ENCODE measurements at places on chromosomes 2 and 18.

DNA sequence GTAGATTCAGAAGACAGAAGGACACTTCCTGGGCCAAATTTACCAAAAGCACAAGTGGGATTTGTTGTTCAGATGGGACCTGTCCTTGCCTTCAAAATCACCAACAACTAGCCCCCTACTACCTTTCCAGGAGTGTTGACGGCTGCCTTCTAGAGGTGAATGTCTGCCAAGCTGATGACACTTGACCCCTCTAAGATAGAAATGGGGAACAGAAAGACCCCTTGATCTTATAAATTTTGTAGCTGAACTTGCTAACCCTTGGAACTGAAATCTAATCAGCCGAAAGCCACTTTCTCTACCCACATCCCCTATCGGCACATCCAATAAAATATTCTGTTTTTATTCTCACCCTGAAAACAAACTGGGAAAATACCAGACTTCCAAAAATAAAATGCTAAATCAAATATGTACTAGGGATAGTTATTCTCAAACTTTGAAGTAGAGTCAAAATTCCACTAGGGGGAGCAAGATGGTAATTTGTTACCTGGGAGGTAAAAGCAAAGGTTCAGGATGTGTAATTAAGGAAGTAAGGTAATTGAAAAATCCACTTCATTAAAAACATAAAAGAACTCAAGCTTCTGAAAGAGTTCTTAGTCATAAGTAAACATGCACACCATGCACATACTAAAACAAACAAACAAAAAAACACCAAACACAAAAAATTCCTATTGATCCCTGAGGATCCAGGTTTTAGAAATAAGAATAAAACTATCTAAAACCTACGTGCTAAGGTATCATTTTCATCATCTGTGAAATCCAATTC lies 119.2 kb downstream of the ANKRD44 start:
- DNase-seq = peak; percentile 54

DNA sequence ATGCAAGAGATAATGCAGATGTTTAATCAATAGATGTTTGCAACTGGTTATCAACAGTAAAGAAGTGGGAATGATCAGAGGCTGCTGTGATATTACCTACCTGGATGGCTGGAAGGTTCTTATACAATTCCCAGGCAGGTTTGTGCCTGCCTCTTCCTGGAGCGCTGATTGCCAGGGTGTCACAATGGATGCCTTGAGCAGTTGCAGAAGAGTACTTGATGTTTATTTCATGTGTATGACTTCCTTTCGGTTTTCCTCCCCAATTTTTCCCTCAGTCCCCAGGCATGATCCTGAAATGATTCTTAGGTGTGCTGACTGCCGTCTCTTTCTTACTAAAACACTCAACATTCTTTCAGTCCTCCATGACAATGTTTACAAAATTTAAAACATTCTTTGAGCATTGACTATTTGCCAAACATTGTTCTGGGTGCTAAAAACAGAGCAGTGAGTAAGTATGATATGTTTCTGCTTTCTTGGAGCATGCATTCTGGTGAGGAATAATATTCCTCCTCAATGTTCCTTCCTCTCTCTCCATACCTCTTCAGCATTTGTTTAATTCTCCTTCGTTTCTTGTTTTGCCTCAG lies 416.6 kb upstream of the TRIB2 start:
- DNase-seq = peak; percentile 19

- DNase-seq = no peak
Measured at GRCh38 chr2:156005531-156005930, 327.0 kb downstream of the NR4A2 start.

DNA sequence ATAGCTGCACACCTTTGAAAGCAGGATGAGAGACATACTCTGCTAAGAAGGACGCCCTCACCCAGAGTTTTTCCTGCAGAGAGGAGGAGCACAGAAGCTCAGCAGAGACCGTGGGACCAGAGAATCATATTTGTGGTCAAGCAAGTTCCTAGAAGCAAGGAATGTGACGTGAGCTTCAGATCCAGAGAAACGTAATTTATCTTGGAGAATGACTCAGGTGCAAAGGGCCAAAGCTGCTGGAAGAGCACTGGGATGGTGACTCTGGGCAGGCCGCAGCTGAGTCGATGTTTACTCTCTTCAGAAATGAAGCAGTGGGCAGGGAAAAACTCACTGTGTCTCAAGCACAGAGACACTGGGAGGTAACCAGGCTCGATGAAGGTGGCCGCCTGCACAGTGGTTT lies 50.1 kb upstream of the IGFBP2 start:
- DNase-seq = peak; percentile 17

DNA sequence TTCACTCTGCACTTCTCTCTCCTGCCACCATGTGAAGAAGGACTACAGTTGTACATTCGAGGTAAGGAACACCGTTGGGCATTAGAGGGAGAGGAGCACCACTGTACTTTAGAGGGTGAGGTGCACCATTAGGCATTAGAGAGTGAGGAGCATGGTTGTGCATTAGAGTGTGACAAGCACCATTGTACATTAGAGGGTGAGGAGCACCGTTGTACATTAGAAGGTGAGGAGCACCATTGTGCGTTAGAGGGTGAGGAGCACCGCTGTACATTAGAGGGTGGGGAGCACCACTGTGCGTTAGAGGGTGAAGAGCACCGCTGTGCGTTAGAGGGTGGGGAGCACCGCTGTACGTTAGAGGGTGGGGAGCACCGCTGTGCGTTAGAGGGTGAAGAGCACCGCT lies 20.8 kb upstream of the AGXT start:
- no peak for DNase-seq

GRCh38 chr2:221741496-221742211 lies 169.6 kb upstream of the EPHA4 start:
- no peak for DNase-seq

DNA sequence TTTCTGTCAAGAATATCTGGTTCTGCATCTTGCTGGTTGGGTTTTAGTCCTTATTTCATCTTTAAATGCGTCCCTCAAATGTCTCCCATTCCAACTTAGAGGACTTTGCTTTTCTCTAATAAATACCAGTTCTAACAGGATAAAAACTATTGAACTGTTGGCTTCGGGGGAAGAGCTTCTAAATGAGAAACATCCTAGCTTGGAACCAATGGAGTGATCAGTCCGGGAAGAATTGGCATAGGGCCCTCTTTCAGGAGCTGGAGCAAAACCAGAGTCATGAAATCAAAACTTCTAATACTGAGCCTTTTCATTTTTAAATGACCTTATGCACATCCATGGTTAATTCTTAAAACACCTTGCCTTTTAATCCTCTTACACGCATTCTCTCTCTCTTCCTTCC lies 401.6 kb upstream of the SMIM21 start:
- no peak for DNase-seq

GRCh38 chr2:238063414-238064189 lies 2.8 kb downstream of the SCLY start:
- no peak for DNase-seq

- DNase-seq = no peak
Measured at GRCh38 chr2:26074676-26075075, 40.8 kb downstream of the RAB10 start.

DNA sequence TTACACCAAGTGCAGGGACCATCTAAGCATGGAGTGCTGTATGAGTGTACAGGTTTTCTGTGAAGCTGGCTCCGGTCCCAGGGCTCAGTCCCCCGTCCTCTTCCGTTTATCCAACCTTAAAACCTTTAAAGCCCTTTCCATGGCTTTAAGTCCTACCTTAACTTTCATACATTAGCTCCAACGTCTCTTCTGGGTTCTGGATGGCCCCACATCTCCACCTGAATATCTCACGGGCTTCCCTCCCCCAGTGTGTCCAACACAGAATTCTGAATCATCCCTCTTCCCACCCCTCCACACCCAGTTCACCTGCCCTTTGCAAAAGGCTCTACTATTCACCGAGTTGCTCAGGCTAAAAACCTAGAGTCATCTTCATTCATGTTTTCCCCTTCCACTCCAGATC lies 12.8 kb downstream of the ARHGAP25 start:
- no peak for DNase-seq

DNA sequence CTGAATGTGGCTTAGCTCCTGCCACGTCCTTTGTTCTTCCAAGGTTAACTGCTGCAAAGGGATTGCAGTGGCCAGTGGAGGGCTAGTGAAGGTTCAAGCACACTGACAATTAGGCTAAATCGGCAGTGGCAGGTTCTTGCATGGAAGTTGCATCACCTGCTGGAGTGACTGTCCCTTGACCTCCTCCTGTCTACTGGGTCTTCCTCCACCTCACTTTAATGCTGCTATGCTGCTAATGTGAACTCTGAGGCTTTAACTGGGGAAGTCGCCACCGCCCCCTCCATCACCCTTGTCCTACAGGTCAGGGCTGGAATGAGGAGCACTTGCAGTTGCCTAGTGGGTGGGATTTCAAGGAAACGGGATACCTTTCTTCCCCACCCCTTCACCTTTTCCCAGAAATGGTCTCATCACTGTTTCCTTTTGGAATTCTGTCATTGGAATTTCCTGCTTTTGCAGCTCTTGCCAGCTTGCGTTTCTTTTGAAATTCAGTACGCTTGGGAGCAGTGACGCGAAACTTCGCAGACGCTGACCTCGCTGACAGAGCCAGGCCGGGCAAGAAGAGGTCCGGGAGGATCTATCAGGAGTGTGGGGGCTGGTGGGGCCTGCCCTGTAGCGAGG lies 150.3 kb downstream of the SH3RF3 start:
- DNase-seq = no peak

- DNase-seq = peak; percentile 100
Measured at GRCh38 chr2:106193977-106194778, at the start of gene UXS1. Gene UXS1 (minus strand): TSS chr2:106194301. CDS start chr2:106194241, 60 bp downstream.

DNA sequence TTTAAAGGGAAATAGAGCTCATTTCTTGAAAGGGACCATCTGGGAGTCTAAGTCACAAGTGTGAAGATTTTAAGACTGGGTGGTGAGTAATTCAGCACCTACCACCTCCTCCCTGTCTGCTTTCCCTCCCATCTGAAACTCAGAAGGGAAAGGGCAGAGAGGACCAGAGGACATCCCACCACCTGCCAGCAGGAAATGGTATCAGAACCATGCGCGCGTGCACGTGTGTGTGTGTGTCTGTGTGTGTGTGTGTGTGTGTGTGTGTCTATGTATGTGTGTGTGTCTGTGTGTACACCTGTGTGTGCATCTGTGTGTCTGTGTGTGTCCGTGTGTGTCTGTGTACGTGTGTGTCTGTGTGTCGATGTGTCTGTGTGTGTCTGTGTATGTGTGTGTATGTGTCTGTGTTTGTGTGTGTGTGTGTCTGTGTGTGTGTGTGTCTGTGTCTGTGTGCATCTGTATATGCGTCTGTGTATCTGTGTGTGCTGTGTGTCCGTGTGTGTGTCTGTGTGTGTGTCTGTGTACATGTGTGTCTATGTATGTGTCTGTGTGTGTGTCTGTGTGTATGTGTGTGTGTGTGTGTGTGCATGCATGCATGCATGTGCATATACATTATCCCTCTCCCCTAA lies 76.8 kb downstream of the ZFP36L2 start:
- no peak for DNase-seq

DNA sequence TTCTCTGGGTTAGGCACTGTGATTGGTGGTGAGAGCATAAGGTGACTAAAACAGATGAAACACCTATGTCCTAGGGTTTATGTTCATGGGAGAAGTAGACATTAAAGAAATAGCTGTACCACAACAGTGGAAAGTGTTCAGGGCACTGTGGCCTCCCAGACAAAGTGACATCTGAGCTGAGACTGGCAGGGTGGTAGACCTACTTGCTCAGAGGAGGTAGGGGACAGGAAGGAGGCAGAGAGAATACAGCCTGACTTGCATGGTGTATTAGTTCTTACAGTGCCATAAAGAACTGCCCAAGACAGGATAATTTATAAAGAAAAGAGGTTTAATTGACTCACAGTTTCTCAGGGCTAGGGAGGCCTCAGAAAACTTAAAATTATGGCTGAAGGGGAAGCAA lies 82.6 kb downstream of the MAPRE2 start:
- DNase-seq = no peak

DNA sequence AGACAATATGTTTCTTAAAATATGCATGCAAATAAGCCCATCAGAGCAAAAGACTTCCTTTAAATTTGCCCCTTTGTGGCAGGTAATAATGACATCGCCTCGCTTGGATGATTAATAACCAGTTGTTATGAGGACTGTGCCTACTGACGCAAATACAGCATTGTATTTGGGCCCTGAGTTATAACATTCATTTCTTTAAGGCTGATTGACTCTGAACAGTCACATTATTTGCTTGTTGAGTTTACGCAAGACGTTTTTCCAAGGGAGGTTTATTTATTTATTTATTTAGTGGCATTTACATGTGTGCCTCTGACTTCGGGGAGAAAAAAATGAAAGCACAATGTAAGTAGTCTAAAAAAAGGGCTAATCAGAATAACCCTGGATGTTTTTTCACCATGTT lies 88.3 kb downstream of the SLC8A1 start:
- no peak for DNase-seq

GRCh38 chr2:234981197-234982095 lies 29.6 kb downstream of the SH3BP4 start:
- peak; percentile 95 for DNase-seq

DNA sequence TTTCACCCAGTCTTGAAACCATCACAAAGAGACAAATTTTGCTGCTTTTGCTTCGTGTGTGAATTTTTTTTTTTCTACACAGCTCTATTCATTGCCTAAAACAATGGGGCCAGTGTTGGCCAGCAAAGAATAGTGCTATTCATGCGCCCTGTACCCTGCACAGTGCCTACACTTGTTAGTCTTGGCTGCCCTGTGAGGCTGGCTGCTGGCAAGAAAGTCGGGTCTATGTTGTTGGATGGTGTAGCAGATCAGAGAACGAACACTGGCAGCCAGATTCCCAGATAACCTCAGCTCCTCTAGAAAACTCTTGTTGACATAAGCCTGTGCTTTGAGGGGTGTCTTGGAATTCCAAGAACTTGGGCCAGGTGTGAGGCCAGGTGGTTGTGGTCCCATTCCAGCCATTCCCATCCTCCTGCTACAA lies 455.7 kb upstream of the TCF4 start:
- DNase-seq = no peak

DNA sequence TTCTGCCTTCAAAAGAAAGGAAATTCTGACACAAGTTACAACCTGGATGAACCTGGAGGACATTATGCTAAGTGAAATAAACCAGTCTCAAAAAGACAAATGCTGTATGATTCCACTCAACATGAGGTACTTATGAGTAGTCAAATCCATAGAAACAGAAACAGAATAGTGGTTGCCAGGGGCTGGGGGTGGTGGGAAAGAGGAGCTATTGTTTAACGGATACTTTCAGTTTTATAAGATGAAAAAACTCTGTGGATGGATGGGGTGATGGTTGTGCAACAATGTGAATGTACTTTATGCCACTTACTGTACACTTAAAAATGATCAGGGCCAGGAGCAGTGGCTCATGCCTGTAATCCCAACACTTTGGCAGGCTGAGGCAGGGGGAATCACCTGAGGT lies 15.4 kb downstream of the SLC35F5 start:
- DNase-seq = no peak

- DNase-seq = peak; percentile 86
Measured at GRCh38 chr2:190343536-190344275, at the start of gene INPP1. Gene INPP1 (plus strand): TSS chr2:190343589. CDS start chr2:190360103, 16,514 bp downstream.

- DNase-seq = peak; percentile 35
Measured at GRCh38 chr2:2743164-2743571, 412.1 kb upstream of the MYT1L start.
